ENCODE measurements at places on chromosomes 13 and 19.

DNA sequence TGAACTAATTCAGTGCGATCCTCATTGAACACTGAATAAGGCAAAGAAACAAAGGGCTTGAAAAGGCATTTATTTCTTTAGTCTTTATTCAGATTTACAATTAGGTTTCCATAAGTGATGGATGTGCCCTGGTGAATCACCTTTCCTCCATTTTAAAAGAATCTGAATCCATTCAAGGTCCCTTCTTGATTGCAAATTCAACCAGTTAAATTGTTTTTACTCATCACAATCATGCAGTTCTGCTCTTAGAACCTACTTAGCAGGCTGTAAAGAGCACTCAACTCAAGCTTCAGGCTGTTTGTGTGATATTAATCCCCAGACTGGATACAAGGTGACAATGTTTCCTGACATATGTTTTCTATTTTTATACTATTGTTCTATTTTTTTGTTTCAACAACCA, 321.0 kb downstream of the TBC1D4 start:
- DNase-seq: no peak

DNA sequence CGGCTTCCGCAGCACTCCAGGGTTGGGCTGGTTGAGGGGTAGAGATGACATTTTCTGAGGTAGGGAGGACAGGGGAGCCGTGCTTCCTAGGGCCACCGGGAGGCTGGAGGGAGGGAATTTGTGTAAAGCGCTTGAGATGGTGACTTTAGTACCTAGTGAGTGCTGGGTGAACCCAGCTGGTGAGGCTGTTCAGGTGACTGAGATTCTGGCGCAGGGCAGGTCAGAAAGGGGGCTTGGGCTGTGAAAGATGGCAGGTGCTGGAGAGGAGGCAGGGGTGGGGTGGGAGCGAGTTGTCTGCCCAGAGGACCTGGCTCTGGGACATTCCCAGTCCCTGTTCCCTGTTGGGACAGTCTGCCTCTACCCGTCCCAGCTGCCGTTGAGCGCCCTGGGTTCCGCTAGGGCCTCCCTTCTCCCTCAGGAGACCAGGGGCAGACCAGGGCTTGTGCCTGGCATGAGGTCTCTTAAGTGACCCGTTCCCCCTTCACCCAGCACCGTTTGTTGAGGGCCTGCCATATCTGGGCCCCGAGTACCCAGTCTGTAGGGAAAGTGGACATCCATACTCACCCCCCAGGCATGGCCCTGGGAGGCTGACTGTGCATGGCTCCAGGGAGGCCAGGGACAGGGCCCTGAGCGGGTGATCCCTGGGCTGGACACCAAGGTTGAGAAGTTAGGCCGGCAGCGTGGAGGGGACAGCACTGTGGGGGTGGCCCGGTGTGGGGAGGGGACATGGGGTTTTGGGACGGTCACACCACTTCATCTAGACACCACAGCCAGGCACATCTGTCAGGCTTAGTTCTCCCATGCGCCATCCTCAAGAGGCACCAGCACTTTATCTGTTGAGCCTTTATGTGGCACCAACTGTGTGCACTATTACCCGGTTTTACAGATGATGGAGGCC, 5.0 kb downstream of the PTOV1 start:
- DNase-seq: no peak

DNA sequence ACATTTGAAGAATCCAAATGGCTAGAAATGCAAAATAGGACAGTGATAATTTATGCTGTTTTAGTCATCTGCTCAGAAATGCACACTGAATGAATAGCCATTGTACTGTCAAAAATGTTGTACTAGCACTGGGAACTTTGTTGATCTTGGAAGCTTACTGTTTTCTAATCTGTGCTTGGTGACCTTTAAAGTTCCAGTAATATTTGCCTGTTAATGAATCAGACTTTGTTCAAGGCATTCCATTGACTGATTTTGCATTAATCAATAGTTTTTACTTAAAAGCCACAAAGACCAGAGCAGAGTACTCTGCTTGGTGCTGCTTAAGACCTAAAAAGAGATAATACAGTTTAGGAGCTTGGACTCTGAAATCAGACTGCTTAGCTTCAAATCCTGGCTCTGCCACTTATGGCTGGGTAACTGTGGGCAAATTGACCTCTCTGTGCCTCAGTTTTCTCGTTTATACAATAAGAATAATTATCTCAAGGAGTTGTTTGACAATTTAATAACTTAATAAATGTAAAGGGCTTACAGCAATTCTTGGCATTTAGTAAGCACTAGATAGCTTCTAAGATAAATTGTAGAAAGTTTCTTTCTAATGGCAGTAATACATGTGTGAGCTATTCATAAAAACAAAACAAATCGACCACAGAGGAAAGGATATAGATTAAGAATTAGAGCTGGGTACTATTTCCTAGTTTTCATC, 4.6 kb upstream of the SLAIN1 start:
- DNase-seq: no peak

DNA sequence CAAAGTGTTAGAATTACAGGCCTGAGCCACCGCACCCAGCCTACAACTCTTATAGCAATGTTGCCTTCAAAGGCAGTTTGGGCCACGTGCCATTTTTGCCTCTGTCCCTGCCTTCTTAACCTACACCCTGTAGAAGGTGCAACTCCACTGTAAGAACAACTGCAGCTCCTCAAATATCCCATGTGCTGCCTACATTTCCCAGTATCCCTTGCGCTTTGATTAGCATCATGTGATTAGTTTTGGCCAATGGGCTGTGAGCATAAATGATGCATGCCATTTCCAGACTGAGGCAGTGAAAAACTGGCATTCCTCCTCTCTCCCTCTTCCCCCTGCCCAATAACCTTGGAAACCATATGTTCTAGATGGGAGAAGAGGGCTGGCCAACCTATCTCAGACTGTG, 75.2 kb upstream of the MRI1 start:
- no peak for DNase-seq

GRCh38 chr13:57044910-57045309, 95.8 kb upstream of the PRR20A start:
- DNase-seq: no peak

GRCh38 chr13:100115693-100116254, 26.9 kb downstream of the PCCA start:
- no peak for DNase-seq

DNA sequence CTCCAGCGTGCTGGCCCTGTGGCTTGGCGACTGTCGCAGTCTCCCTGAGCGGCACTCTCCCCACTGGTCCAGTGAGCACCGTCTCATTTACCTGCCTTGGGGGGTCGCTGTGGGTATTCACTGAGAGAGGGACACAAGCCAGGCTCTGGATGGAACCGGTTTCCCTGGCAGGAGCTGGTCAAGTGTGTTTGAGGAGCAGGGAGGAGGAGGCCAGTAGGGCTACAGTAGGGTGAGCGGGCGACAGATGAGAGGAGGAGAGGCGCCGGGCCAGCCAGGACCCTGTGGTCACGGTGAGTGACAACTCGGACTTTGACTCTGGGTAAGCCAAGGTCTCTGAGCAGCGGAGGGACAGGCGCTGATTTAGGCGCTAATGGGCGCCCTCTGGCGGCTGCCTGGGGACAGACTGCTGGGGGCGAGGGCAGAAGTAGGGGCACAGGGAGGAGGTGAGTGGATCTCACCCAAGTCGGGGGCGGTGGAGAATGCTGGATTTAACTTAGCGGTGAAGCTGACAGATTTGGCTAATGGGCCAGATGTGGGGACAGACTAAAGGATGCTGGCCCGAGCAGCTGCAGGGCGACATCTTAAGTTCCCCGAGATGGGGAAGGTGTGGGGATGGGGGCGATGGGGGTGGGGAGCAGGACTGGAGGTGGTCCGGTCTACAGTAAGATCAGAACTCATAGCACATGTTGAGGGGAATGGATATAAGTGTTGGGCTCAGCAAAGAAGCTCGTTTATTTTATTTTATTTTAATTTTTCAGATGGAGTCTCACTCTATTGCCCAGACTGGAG, 4.7 kb upstream of the PRMT1 start:
- peak; percentile 24 for DNase-seq

DNA sequence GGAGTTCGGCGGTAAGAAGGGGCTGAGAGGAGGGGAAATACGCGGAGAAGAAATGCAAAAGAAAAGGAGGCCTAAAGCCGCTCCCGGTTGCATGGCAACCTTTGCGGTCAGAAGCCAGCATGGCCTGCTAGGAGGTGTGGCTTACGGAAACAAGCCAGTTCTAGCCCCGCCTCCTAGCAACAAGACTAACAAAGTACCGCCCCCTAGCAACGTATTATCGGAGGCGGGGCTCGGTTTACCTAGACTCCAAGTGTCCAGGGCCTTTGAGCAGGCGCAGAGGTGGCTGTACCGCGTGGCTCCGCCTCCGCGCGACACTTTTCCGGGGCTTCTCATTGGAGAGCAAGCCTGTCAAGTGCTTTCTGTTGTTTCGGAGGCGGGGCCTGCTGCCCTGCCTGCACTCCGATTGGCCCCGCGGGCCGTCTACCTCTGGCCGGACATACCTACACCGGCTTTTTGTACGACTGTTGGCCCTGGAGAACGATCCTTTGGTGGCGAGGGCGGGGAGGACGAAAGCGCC, 339 bp upstream of the CYTH2 start:
- DNase-seq: peak; percentile 100

DNA sequence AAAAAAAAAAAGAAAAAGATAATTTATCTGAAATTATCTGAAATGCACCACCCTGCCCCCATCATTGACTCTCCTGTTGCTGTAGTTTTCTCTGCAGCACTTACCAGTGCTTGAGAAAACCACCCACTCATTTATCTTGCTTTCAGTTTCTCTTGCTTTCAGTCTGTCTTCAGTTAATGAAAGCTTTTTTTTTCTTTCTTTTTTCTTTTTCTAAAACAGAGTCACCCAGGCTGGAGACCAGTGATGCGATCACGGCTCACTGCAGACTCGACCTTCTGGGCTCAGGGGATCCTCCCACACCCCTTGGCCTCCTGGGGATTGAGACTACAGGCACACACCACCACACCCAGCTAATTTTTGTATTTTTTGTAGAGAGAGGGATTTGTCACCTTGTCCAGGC, 4.3 kb upstream of the ACP5 start:
- DNase-seq: no peak

DNA sequence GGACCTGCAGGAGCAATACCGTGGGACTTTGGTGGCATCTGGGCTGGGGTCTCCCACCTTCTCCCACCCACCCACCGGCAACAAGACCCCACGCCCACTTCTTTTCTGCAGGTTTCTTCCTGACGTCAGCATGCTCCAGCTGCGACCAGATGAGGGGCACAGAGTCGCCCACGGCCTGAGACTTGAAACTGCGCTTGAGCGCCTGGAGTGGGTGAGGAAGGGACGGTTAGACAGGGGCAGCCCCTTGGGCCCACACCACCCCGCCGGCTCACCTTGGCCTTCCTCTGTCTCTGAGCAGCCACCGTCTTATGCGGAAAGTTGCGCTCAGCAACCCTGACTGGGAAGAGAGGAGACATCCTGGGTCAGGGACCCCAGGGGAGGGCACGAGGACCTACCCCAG, 2.2 kb downstream of the GARIN5B start:
- no peak for DNase-seq

DNA sequence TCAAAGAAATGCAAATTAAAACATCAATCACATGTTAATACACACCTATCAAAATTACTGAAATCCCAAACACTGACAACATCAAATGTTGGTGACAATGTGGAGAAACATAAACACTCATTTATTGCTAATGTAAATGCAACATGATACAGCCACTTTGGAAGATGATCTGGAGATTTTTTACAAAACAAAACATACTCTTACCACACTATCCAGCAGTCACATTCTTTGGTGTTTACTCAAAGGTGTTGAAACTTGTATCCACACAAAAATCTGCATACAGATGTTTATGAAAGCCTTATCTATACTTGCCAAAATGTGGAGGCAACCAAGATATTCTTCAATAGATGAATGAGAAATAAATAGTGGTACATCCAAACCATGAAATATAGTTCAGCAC, 1219.5 kb upstream of the PCDH20 start:
- no peak for DNase-seq

DNA sequence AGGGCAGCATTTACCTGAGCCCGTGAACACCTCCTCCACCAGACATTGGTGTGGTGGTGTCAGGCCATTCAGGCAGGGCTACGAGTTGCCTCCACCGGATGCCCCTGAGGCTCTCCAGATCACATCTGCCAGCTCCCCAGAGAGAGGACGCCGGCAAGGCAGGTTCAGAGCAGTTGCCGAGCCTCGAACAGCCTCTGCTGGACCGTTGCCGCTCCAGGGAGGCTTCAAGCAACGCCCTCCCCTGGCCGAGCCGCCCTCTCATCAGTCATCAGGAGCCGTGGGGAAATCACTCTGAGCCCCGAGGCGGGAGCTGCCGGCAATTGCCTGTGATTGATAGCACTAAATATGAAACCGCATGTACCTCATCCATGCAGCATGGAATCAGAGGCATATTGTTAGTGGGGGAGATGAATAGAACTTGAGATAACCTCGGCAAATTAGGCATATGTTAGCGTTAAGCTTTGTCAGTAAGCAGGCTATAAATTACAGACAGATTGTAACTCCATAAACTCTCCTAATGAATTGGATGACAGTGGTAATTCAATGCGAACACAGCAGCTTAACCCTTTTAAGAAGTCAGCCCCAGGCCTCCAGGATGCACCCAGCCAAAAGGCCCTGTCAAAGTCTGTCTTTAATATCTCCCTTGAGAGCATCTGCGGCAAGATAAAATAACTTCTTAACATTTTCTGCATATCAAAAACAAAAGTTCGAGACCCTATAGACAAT, 29.8 kb upstream of the SPACA7 start:
- DNase-seq: no peak

DNA sequence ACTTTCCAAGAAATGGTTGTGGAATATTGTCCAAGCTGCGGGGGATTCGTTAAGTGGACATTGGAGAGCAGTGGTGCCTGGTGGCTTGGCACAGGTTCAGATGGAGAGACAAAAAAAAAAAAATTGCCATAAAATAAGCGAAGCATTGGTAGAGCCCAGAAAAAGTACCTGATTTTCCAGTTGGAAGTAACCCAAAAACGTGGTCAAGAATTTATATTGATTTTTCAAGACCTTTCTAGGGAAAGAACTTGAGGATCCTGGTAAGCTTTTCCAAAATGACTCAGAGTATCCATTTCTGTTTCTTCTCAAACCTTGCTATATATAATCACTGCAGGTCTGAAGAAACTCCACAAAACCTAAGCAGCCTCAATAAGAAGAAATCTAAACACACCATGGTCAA, 94.6 kb downstream of the ING1 start:
- DNase-seq: no peak

- no peak for DNase-seq
Measured at GRCh38 chr19:51084505-51084904, 1.8 kb upstream of the KLK14 start.

- peak; percentile 9 for DNase-seq
Measured at GRCh38 chr19:16417660-16418596, 53.8 kb downstream of the EPS15L1 start.

GRCh38 chr19:3075605-3076431, 13.5 kb upstream of the TLE5 start:
- no peak for DNase-seq

Measured in caudate nucleus (tissue), 63 donors.